ENCODE measurements at places on chromosomes 5 and 9. TPM values are rescaled to one million over a fixed set of nuclear protein-coding genes. Genes with fewer than 3 reads are reported as not detected.
A peak's percentile ranks its signal among the peaks of the same experiment; 100 is the strongest.

The PDE8B gene
- 0.38 TPM for total RNA-seq

The ZNG1C gene
- total RNA-seq = 22.5 TPM

The BNC2 gene
- 3.9 TPM for total RNA-seq

The FGD3 gene
- total RNA-seq = 35.7 TPM

The DUSP1 gene
- 54.1 TPM for total RNA-seq

The LOX gene
- 0.66 TPM for total RNA-seq

The IFNA21 gene
- not detected for total RNA-seq

DNA sequence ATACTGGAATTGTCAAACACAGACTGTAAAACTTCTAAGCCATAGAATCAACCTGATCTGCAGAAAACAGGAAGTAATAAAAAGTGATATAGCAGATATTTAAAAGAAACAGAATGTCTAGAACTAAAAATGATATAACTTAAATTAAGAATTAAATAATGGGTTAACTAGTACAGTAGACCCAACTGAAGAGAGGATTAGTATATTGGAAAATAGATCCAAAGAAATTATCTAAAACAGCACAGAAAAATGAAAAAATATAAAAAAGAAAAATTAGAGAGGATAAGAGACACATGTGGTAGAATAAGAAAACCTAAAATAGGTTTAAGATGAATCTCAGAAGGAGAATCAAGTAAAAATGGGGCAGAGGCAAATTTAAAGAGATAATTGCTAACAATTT is 219.9 kb downstream of the SEMA6A start:
- no peaks in the 10 kb centered on the region for H3K27me3 ChIP-seq
- no peak for DNase-seq
- H3K27ac ChIP-seq = no peak overlapping the region

- H3K27me3 ChIP-seq = peaks cover 8% of the 10 kb centered on the region
- no peaks in the 10 kb centered on the region for H3K36me3 ChIP-seq
- no peak overlapping the region for H3K4me3 ChIP-seq
- H3K27ac ChIP-seq = no peak overlapping the region
- no peaks in the 10 kb centered on the region for H3K4me1 ChIP-seq
Observed at GRCh38 chr5:148491015-148491792, 107.4 kb downstream of the FBXO38 start.

GRCh38 chr5:57202811-57203210 is 29.0 kb downstream of the GPBP1 start:
- no peak overlapping the region for H3K27ac ChIP-seq
- peaks cover 10% of the 10 kb centered on the region for H3K36me3 ChIP-seq
- no peak overlapping the region for H3K4me3 ChIP-seq
- no peaks in the 10 kb centered on the region for H3K27me3 ChIP-seq

DNA sequence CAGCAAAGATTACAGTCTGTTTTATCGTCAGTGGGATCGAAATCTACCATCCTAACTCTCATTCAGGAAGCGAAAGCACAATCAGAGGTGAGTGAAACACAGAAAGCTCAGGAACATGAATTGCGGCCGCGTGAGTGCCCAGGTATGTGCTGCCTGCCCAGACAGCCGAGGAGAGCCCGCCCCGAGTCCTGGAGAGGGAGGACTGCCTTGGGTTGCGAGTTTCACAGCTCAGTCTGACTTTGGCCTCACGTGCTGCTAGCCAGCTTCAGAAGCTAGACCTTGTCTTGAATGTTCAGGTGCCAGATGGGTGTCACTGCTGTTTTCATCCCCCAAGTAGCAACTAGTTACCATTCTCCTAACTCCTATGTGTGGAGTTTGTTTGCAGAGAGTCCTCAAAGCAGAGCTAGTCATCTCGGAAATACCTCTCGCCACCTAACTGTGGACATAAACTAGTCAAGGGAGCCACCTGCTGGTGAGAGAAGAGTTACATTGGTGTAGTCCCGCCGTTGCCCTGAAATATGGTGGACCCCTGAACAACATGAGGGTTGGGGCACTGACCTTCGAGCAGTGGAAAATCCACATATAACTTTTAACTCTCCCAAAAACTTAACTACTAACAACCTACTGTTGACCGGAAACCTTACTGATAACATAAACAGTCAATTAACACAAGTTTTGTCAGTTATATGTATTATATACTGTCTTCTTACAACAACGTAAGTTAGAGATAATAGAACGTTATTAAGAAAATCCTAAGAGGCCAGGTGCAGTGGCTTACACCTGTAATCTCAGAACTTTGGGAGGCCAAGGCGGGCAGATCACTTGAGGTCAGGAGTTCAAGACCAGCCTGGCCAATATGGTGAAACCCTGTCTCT is 80.9 kb downstream of the GOLPH3 start:
- no peaks in the 10 kb centered on the region for H3K27me3 ChIP-seq
- DNase-seq = peak; percentile 42
- no peaks in the 10 kb centered on the region for H3K4me1 ChIP-seq
- H3K4me3 ChIP-seq = no peak overlapping the region

- no peak for DNase-seq
- no peak overlapping the region for H3K4me3 ChIP-seq
- H3K4me1 ChIP-seq = no peaks in the 10 kb centered on the region
- no peaks in the 10 kb centered on the region for H3K27me3 ChIP-seq
- H3K27ac ChIP-seq = no peak overlapping the region
- no peaks in the 10 kb centered on the region for H3K36me3 ChIP-seq
Observed at GRCh38 chr5:101084353-101084752, 181.3 kb upstream of the ST8SIA4 start.

- no peak for DNase-seq
- H3K4me1 ChIP-seq = no peaks in the 10 kb centered on the region
- H3K4me3 ChIP-seq = no peak overlapping the region
- peaks cover 6% of the 10 kb centered on the region for H3K36me3 ChIP-seq
- no peak overlapping the region for H3K27ac ChIP-seq
Observed at GRCh38 chr5:43643750-43644149, 40.8 kb downstream of the NNT start.

GRCh38 chr5:61631438-61631941 is 299.4 kb downstream of the ZSWIM6 start:
- H3K4me3 ChIP-seq = no peak overlapping the region
- H3K27me3 ChIP-seq = peaks cover 5% of the 10 kb centered on the region
- no peaks in the 10 kb centered on the region for H3K36me3 ChIP-seq

DNA sequence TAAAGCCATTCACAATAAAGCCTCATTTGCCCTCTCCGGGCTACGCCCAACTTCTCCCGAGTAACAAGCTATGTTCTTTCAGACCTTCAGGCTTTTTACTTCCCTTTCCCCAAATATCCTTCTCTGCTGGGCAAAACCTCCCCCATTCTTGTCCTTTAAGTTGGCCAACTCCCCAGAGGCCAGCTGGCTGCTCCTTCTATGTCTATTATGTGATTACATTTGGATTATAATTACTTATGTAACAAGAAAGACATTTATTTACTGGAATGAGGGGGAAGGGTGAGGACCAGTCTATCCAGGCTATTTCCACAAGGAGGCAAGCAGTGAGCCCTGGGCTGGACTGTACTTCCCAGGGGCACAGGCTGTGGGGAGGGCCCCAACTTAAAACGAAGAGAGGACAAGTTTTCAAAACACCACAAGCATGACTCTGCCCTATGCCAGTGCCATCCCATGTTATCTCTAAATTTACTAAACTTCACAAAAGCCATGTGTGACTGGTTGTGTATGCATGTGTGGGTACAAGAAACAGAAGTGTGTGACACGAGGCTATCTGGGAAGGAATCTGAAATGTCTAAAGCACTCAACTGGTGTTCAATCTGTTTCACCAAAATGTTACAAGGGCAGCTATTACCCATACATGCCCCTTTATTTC is 84.5 kb downstream of the GNAQ start:
- DNase-seq = no peak
- peaks cover 50% of the 10 kb centered on the region for H3K4me1 ChIP-seq
- H3K27me3 ChIP-seq = no peaks in the 10 kb centered on the region
- peaks cover 5% of the 10 kb centered on the region for H3K36me3 ChIP-seq
- no peak overlapping the region for H3K4me3 ChIP-seq
- peak overlapping the region; percentile 13 for H3K27ac ChIP-seq

- no peaks in the 10 kb centered on the region for H3K27me3 ChIP-seq
- H3K27ac ChIP-seq = no peak overlapping the region
- DNase-seq = no peak
- no peak overlapping the region for H3K4me3 ChIP-seq
- no peaks in the 10 kb centered on the region for H3K4me1 ChIP-seq
Observed at GRCh38 chr9:104810421-104811339, 46.8 kb downstream of the NIPSNAP3B start.

DNA sequence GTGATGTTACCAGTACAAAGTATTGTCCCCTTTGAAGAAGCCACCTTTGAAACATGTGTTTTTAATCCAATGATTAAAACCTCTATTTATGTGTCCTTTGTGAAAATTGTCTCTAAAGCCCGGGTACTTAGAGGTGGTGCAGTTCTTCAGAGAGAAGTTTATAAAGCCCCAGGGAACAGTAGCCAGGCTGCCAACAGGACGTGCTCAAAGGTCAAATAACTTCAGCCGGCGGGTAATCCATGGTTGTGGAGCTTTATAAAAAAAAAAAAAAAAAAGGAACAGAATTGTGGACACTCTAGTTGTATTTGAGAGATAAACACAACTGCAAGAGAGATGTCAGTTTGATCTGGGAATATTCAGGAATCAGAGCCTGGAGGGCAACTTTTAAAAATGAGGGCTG is 57.9 kb upstream of the CTNND2 start:
- no peaks in the 10 kb centered on the region for H3K27me3 ChIP-seq
- H3K4me1 ChIP-seq = no peaks in the 10 kb centered on the region
- H3K4me3 ChIP-seq = no peak overlapping the region
- no peaks in the 10 kb centered on the region for H3K36me3 ChIP-seq
- no peak overlapping the region for H3K27ac ChIP-seq

GRCh38 chr9:126169736-126170135 is 156.9 kb upstream of the MVB12B start:
- H3K4me3 ChIP-seq = no peak overlapping the region
- H3K27me3 ChIP-seq = no peaks in the 10 kb centered on the region
- H3K36me3 ChIP-seq = no peaks in the 10 kb centered on the region
- no peaks in the 10 kb centered on the region for H3K4me1 ChIP-seq
- no peak overlapping the region for H3K27ac ChIP-seq

DNA sequence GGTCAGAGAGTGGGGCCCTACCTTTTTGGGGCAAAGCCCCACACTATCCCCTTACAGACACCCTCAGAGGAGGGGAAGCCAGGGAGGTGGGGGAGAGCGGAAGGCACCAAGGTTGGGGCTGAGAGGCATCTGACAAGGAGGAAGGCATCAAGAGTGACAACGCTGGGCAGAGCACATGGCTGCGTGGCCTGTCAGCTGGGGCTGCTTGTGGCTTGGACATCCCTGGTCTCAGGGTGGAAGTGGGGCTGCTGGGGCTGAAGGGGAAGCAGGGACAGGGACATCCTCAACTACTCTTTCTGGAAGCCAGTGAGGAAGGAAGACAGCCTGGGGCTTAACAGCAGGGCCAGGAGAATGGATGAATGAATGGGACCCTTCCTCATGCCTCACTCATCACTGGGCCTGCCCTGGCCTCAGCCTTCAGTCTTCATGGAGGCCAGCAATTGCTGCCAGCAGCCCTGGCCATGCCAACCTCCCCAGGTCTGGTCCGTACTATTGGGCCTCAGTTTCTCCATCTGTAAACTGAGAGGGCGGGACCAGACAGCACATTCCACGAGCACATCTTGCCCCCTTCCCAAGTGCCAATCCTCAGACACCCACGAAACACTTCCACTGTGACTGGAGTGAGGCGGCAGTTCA is 993 bp upstream of the RALGDS start:
- H3K4me1 ChIP-seq = peaks cover 4% of the 10 kb centered on the region
- peaks cover 9% of the 10 kb centered on the region for H3K27me3 ChIP-seq
- no peak overlapping the region for H3K4me3 ChIP-seq
- no peak for DNase-seq
- H3K27ac ChIP-seq = peak overlapping the region; percentile 89

DNA sequence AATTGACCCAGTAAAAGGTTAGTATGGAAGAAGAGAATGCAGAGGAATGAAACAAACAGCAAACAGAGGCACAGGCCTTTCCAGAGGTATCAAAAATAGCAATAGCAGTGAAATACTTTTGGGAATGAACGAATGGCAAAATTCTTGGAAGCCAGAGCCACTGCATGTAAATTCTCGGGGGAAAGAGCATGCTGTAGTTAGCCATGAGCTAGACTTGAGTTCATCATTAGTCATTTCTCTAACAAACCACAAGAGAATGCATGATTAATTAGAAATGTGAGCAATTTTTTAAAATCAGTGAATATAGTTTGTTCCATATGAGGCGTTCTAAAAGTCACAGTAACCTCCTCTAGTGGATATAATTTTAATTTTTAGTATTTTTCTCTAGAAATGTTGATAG is 170.3 kb upstream of the PRR16 start:
- H3K27ac ChIP-seq = no peak overlapping the region
- no peaks in the 10 kb centered on the region for H3K4me1 ChIP-seq
- no peaks in the 10 kb centered on the region for H3K27me3 ChIP-seq
- no peak overlapping the region for H3K4me3 ChIP-seq
- no peak for DNase-seq

- no peaks in the 10 kb centered on the region for H3K4me1 ChIP-seq
- peaks cover 9% of the 10 kb centered on the region for H3K27me3 ChIP-seq
- no peaks in the 10 kb centered on the region for H3K36me3 ChIP-seq
- H3K4me3 ChIP-seq = no peak overlapping the region
Observed at GRCh38 chr5:10857338-10857733, 96.3 kb upstream of the DAP start.

GRCh38 chr5:115702025-115702424 is 76.2 kb upstream of the TMED7 start:
- no peaks in the 10 kb centered on the region for H3K36me3 ChIP-seq
- no peak for DNase-seq
- no peaks in the 10 kb centered on the region for H3K4me1 ChIP-seq
- H3K27me3 ChIP-seq = no peaks in the 10 kb centered on the region
- no peak overlapping the region for H3K27ac ChIP-seq

- H3K4me1 ChIP-seq = no peaks in the 10 kb centered on the region
- no peak for DNase-seq
Observed at GRCh38 chr5:41368158-41368557, 142.2 kb downstream of the PLCXD3 start.

DNA sequence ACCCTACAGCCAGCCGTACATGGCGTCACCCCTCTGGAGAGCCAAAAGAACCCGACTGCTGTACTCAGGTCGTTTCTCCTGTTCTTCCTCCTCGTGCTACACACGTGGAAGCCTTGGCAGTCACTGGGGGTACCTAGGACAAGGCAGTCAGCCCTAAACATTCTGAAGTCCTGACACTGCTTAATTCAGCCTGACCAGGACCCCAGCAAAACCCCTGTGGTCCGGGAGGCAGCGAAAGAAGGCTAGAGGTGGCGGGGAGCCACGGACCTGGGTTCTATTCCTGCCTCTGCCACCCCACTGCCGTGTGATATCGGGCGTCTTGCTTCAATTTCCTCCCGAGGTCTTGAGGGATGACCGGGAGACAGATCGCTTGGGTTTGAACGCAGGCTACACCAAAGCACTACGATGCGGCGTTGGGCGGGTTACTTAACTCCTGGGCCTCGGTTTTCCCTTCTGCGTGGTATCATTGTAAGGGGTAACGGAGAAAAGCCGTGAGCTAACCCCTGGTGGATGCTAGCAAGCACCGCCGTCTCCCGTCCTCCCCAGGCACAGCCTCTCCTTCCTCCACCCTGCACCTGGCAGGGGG is 429 bp upstream of the ARL10 start:
- no peaks in the 10 kb centered on the region for H3K27me3 ChIP-seq
- peaks cover 23% of the 10 kb centered on the region for H3K4me1 ChIP-seq
- no peak for DNase-seq
- H3K36me3 ChIP-seq = no peaks in the 10 kb centered on the region

DNA sequence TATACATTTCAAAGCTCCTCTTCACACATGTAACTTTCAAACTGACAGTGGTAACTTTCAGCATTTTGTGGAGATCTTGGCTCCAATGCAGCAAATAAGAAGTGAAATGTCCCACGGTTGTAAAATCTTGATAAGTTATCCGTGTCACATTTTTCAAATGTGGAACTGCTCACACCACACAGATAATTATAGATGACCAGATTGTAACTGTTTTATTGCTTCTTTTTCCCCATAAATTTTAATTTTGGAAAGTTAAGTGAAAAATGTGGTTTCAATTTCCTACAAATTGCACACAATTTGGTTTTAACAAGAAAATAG is 347.1 kb downstream of the EBF1 start:
- no peaks in the 10 kb centered on the region for H3K27me3 ChIP-seq
- no peak for DNase-seq
- H3K36me3 ChIP-seq = no peaks in the 10 kb centered on the region
- no peak overlapping the region for H3K27ac ChIP-seq
- no peaks in the 10 kb centered on the region for H3K4me1 ChIP-seq

All from thymus (tissue), 14 donors.